ENCODE measurements at places on chromosomes 3 and 15.
A peak's percentile ranks its signal among the peaks of the same experiment; 100 is the strongest.

DNA sequence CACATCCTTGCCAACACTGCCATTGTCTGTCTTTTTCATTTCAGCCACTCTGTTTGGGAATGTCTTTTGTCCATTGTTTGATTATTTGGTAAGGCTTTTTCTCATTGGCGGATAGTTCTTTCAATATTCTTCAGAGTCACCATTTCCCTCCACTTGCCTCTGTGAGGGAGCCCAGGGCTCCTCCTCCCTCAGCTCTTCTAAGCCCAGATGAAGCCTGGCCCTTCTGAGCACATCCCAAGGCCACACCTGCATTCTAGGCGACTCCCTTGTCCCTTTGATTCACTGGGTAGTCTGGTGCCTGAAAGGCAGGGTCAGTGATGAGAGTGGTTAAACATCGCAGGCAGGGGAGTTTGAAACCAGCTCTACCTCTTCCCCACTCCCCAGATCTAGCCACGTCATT lies 12.4 kb upstream of the LTF start:
- ATAC-seq = no peak

- ATAC-seq = no peak
These were observed 309.2 kb downstream of the PDCD6IP start for GRCh38 chr3:34107669-34108068.

GRCh38 chr3:141331377-141332318 lies 36.7 kb upstream of the ZBTB38 start:
- ATAC-seq = peak; percentile 50

DNA sequence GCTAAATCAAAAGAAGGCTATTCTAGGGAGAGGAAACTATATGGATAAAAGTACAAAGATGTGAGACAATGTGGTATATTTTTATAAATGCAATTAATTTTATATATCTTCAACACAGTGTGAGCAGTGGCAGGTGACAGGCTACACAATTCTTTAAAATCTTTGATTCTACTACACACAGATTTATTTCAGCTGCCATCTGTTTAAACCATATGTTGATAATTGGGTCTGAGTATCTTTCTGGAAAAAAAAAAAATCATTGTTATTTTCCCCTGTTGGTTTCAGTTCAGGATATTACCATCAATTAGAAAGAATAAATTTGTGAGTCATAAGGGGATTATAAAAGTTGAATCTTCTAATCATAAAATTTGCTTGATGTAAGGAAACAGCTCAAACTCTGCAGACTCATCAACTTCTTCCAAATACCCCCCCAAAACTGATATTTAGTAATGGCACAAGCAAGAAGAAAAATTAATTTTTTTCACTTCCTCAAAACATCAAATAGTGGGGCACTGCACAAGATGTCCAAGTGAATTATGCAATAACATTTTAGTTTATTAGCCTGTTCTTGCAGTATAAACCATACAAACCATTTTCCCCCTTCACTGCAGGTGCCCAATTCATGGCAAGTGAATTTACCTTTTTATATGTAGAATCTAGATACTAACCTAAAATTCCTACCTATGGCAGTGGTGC lies 12.0 kb downstream of the PIERCE2 start:
- no peak for ATAC-seq

DNA sequence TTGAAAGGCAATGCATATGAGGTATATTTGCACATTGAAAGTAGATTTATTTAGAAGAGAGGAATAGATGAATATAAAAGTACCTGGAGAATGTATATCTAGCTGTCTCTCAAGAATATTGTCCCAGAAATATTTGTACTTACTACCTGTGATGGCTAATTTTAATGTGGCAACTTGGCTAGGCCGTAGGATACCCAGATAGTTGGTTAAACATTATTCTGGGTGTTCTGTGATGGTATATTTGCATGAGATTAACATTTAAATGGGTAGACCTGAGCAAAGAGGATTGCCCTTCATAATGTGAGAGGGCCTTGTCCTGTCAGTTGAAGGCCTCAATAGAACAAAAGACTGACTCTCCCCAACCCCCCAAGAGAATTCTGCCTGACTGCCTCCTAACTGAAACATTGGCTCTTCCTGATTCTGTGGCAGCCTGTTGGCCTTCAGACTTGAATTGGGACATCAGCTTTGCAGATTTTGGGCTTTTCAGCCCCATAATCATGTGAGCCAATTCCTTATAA lies 69.4 kb upstream of the FILIP1L start:
- ATAC-seq = no peak

Data from activated CD4-positive, CD25-positive, alpha-beta regulatory T cell treated with anti-CD3 and anti-CD28 coated beads, Interleukin-2, amount 50 U/mL, for 24 hours (primary cell).